ENCODE measurements at places on chromosomes 2 and 18.

DNA sequence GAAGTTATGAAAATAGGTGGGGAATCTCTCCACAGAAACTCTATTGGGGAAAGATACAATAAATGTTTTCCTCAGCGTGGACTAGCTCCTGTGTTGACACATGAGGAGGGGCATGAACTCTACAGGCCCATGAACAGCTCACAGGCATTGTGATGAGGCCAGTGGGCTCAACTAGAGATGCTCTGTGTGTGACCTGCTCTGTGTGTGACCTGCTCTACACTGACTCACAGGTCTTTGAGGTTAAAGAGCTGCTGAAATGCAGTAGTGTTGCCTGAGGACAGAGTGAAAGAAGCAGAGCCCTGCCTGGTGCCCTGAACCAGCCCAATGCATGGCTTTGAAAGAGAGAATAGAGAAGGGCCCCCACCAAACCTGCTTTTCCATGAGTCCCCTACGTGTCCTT is 117.6 kb downstream of the MCFD2 start:
- DNase-seq = no peak

DNA sequence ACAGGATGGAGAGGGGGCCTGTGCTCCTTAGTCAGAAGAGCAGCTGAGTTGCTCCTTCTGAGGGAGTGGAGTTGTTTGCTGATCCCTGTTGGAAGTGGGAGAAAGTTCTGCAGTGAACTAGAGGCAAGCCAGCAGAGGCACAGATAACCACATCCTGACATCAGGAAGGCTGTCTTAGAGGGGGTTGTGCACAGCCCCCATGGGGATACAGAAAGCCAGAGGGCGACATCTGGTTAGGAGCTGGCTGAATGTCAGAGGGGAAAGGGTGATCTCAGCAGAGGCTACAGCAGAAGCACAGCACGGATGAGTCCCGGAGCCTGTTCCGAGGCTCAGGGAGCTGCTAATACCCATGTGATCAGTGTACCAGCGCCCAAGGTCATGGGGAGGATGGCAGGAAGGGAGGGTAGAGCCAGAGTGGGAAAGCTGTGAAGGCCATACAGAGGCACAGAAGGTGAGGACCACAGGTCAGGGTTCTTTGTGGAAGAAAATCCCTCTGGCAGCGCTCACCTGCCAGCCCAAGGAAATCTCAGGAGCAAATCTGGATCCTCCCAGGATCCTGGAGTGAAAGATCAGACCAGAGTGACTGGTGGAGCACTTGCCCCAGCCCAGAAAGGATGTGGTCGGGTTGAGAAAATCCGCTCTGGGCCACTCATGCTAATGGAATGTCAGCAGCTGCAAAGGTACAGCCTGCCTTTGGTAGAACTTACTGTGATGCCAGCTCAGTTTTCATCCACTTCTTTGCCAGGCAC is 111.8 kb downstream of the STPG4 start:
- DNase-seq = peak; percentile 66

DNA sequence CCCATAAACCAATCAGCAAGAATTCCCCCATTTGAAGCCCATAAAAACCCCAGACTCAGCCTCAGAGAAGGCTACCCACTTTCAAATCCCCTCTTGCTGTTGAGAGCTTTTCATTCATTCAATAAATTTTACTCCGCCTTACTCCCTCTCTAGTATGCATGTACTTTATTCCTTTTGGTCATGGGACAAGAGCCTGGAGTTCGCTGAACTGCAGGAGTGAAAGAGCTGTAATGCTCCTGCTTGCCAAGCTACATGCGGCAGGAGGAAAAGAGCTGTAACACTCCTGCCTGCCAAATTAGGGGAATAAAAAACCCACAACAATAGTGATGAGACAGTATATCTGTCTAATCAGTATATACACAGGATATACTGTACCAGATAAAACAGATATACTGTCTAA is 1261.7 kb downstream of the LRP1B start:
- no peak for DNase-seq

GRCh38 chr2:15378148-15378908 is 182.8 kb downstream of the NBAS start:
- DNase-seq = no peak

DNA sequence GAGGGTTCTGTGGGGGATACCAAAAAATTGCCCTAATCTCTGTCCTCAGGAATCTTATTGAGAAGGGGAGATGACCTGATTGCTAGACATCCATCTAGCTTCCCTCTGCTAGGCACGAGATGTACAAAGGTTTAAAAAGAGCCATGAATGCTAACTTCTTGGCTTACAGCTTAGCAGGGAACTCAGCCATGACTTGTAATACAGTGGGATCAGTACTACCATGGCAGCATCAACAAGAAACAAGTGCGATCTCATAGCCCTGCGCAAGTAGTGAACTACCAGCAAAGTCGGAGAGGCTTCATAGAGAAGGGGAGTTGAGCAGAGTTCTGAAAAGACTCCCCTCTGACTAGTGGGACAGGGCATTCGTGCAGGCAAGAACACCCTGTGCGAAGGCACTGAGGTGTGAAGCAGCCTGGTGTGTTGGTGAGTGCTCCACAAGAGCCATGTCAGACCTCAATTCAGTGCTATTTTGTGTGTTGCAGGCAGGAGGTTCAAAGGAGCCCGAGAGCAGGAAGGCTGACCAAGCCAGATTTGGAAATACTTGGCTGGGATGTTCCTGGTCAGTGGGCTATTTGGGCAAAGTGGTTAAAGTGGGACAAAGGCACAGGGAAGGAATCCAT is 130.0 kb downstream of the FMNL2 start:
- DNase-seq = no peak

GRCh38 chr18:56627991-56628390 is 10.4 kb downstream of the TXNL1 start:
- DNase-seq = no peak

Data from BJ (cell line).